Activated T-helper 1 cell treated with Interleukin-2 at 50 U/mL for 16 hours (primary cell): ENCODE measurements at places on chromosomes 6 and 20.

DNA sequence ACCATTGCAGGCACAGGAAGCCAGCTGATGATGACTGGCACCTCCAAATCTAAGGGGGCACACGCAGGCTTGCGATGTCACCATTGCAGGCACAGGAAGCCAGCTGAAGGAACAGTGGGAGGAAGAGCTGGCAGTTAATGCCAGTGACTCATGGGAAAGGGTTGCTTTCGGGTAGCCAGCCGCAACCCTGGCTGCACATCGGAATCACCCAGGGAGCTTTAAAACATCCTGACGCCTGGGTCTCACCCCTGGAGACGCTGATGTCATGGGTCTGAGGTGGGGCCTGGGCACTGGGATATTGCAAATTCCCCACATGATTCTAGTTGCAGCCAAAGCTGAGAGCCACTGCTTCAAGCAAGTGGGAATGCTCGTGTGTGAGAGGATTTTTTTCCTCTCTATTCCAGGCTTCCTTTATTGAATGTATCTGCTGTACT is 16.1 kb upstream of the CCN6 start:
- no peak for DNase-seq

DNA sequence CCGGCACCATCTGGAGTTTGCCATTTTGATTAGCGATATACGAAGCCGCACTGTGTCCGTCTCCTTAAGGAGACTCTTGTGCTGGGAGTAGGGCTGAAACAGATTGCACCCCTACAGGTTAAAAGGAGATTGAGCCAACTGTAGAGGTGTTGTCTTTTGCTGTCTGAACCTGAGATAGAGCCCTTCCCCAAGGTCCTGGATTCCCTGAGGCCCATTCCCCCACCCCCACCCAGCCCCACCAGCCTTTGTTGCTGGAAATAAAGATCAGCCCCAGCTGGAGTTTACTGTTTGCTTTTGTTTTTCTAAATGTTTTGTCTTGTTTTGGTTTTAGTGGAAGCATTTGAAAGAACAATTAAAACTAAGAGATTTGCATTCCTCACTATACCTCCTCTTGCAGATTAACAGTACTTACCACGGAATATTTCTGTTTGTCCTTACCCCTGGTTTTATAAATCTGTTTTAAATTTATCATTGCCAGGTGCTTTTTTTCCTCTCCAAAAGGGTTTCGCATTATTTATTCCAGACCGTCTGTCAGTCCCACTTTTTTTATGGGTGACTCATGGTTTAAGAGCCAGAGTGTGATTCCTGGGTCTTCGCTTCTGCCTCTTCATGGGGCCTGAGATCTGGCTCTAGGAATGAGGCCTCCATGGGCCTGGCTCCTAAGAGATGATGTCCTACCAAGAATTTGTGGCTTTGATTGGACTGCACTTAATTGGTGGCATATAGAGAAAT is 169.2 kb downstream of the DTNBP1 start:
- no peak for DNase-seq

GRCh38 chr20:44800391-44801046 is 9.8 kb downstream of the RIMS4 start:
- no peak for DNase-seq

GRCh38 chr6:149334201-149334600 is 16.7 kb downstream of the TAB2 start:
- DNase-seq = no peak

DNA sequence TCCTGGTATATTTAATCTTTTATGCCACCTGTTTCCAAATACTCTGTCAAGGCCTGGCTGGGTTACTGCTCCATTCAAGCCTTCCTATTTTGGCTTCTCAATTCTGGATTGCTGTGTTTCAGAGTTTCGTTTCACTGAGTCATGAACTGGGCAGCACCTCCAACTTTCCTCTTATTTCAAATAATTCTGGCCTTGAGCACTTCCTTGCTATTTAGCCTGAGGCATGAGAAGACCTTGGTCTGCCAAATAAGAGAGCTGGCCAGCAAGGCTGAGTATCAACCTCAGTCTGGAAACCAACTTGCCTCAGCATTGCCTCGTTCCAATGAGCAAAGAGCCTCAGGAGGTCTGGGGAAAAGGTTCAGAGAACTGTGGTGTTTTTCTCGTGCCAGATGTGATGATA is 66.6 kb downstream of the TNFAIP3 start:
- DNase-seq = no peak

DNA sequence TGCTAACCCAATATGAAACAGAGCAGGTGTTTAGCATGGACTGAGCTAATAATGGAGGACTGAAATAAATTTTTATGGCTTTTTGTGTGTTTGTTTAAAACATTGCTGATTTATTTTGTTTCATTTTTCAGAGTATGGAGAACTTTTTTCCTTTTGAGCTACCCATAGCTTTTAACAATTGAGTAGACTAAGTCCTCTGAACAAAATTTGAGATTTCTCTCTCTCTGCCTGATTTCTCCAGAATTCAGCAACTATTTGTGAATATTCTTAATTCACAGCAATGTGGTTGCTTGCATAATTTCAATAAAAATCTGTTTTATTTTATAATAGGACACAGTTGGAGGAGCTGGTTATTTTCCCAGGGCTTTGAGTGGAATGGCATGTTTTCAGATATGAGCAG is 103.7 kb downstream of the TPBG start:
- DNase-seq = no peak
